PC-9 (cell line): ENCODE measurements at places on chromosomes 4 and X. TPM values are rescaled to one million over a fixed set of nuclear protein-coding genes. Genes with fewer than 3 reads are reported as not detected.
A peak's percentile ranks its signal among the peaks of the same experiment; 100 is the strongest.

GRCh38 chr4:183995570-183995969 lies 90.5 kb downstream of the STOX2 start:
- H3K27me3 ChIP-seq = no peaks in the 10 kb centered on the region
- H3K4me3 ChIP-seq = no peak overlapping the region
- H3K27ac ChIP-seq = no peak overlapping the region

Gene VCX3A
- total RNA-seq = 0.85 and 2.3 TPM in 2 replicates

Gene GBA3
- not detected in 2 replicates for total RNA-seq

- peaks cover 13% of the 10 kb centered on the region for H3K4me1 ChIP-seq
- H3K36me3 ChIP-seq = no peaks in the 10 kb centered on the region
Observed at GRCh38 chr4:88008122-88008742, 797 bp downstream of the PKD2 start.

Gene AMMECR1
- 24.4 and 35.4 TPM in 2 replicates for total RNA-seq

Gene HDX
- 1.1 and 1.2 TPM in 2 replicates for total RNA-seq

GRCh38 chr4:43276321-43276720 lies 383.8 kb downstream of the GRXCR1 start:
- H3K36me3 ChIP-seq = no peaks in the 10 kb centered on the region
- no peak overlapping the region for H3K27ac ChIP-seq
- H3K27me3 ChIP-seq = no peaks in the 10 kb centered on the region
- no peaks in the 10 kb centered on the region for H3K4me1 ChIP-seq
- no peak overlapping the region for H3K4me3 ChIP-seq
- DNase-seq = no peak

DNA sequence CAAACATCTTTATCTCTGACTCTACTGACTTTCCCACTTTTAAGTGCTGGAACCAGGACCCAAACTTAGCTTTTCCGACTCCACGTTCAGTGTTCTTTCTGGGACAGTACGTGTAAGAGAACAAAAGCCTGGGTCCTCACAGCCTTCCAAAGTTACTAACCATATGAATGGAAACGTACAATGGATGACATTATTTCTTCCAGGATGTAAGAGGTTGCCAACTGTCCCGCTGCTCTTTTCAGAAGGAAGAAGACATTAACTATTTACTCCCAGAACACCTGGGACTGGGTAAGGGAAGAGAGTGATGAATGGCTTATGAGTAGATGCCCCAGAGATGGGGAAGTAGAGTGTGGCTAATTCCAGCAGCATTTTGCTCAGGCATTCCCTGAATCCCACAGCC lies 114.7 kb downstream of the TRAPPC11 start:
- H3K27me3 ChIP-seq = no peaks in the 10 kb centered on the region
- H3K4me1 ChIP-seq = no peaks in the 10 kb centered on the region
- no peaks in the 10 kb centered on the region for H3K36me3 ChIP-seq

DNA sequence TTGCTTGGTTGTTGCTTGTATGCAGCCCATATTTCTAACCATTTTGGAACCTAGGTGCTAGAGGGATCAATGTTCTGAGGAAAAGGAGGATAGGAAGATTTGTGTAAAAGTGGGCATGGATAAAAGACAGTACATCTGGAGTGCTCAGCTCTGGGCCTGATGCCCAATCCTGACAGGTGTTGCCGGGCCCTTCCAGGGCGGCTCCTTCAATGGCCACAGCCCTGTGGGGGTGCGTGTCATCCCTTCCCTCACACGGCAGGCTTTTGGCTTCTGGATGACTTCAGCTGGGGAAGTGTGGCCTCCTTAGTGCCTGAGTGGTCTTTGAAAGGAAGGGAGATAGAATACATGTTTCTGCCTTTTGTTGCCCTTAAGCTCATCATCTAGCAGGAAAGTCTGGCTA lies 47.2 kb downstream of the NELFA start:
- H3K27me3 ChIP-seq = no peaks in the 10 kb centered on the region
- H3K4me3 ChIP-seq = no peak overlapping the region
- DNase-seq = no peak
- no peak overlapping the region for H3K27ac ChIP-seq

GRCh38 chrX:14997271-14997670 lies 124.0 kb downstream of the MOSPD2 start:
- no peaks in the 10 kb centered on the region for H3K4me1 ChIP-seq
- H3K4me3 ChIP-seq = no peak overlapping the region

Gene MSANTD1
- 3.1 and 3.4 TPM in 2 replicates for total RNA-seq

- H3K4me3 ChIP-seq = no peak overlapping the region
- H3K27me3 ChIP-seq = no peaks in the 10 kb centered on the region
- DNase-seq = no peak
- no peaks in the 10 kb centered on the region for H3K36me3 ChIP-seq
Observed at GRCh38 chrX:12239356-12240082, 101.2 kb downstream of the FRMPD4 start.

Gene AKAP14
- 2.7 TPM in 1 of 2 replicates, not detected in the other for total RNA-seq

- no peaks in the 10 kb centered on the region for H3K36me3 ChIP-seq
- H3K27ac ChIP-seq = no peak overlapping the region
- no peak for DNase-seq
- H3K27me3 ChIP-seq = no peaks in the 10 kb centered on the region
- H3K4me3 ChIP-seq = no peak overlapping the region
- no peaks in the 10 kb centered on the region for H3K4me1 ChIP-seq
Observed at GRCh38 chr4:87118826-87119225, 101.6 kb downstream of the KLHL8 start.

DNA sequence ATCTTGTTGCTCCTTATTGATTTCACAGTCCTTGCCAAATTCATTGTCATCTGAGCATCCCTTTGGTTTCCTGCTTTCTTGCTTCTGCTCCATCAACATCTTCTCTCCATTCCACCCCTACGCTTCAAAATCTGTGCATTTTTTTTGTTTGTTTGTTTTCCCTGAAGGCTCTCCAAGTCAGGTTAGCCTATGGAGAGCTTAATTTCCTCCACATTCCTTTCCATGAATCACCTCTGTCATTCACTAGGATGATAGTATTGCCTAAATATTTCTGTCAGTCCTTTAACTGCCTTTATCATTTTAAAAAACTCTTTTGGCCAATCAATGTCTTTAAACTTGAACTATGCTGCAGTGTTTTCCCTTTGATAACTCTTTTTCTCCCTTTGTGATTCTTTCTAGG lies 67.7 kb downstream of the PPARGC1A start:
- H3K36me3 ChIP-seq = no peaks in the 10 kb centered on the region
- no peak overlapping the region for H3K4me3 ChIP-seq
- no peaks in the 10 kb centered on the region for H3K4me1 ChIP-seq
- H3K27me3 ChIP-seq = no peaks in the 10 kb centered on the region
- no peak overlapping the region for H3K27ac ChIP-seq

Gene CENPVL1
- not detected in 2 replicates for total RNA-seq

DNA sequence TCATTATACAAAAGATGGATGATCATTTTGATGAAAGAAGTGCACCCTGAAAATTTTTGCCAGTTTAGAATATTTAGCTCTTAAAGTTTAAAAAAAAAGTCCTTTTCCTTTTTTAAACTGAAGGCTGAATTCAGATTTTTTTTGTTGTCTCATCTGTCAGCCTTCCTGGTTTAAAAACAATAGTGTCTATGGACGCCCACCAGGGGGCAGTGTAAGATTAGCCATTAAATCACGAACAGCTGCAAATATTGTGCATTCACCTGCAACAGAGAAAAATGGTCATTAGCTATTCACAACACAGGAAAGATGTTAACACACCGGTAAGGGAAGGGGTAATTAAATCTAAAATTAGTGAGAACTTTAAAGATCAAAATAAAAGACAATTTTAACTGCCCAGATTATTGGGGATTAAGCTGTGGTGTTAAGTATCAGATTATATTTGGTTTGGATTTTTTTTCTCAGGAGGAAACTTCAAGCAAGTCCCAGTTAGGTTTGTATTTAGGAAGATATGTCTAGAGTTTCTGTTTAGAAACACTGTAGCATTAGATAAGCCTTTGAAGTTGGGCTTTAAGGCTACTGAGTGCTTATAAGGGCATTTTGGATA lies 4.4 kb upstream of the CXorf38 start:
- no peaks in the 10 kb centered on the region for H3K36me3 ChIP-seq
- H3K4me1 ChIP-seq = no peaks in the 10 kb centered on the region
- H3K27me3 ChIP-seq = no peaks in the 10 kb centered on the region
- peak; percentile 31 for DNase-seq
- H3K27ac ChIP-seq = no peak overlapping the region

Gene HHIP
- total RNA-seq = 0.05 TPM in 1 of 2 replicates, not detected in the other

DNA sequence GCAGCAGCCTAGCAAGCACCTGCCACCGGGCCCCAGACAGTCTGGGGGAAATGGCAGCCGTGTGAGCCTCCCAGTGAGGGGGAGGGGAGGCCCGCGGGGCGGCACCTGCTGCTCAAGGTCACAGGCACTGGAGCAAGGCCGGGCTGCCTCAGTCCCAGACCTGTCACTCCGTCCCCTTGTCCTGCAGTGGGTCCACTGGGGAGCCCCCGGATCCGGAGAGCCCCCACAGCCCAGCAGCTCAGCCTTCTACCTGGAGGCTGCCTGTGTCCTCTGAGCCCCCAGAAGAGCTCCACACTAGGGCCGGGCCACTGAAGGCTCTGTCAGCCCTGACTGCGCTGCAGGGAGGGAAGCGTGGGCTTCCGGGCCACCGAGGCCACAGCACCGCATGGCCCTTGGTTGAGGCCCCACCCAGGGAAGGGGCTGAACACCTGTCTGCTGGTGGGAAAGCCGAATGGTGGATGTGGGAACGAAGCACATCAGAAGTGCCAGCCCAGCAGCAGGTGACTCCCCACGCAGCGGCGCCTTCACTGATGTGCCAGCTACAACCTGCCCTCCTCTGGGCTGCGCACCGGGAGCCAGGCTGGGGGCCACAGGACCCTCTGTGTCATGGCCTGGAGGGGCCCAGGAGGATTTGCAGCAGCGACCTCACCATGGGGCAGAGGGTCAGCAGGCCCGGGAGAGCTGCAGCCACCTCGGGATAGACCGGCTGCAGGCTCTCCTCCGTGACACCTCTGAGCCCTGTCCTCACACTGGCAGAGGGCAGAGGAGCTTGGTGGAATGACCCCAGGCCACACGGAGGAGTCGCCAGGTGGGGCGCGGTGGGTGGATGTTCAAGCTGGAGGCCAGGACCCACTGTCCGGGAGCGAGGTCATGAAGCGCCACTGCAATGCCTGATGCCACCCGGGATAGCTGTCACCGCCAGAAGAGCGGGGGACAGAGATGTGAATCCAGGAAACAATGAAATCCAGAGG lies 35.0 kb upstream of the MXD4 start:
- H3K4me1 ChIP-seq = no peaks in the 10 kb centered on the region
- DNase-seq = no peak
- H3K4me3 ChIP-seq = no peak overlapping the region
- no peak overlapping the region for H3K27ac ChIP-seq

DNA sequence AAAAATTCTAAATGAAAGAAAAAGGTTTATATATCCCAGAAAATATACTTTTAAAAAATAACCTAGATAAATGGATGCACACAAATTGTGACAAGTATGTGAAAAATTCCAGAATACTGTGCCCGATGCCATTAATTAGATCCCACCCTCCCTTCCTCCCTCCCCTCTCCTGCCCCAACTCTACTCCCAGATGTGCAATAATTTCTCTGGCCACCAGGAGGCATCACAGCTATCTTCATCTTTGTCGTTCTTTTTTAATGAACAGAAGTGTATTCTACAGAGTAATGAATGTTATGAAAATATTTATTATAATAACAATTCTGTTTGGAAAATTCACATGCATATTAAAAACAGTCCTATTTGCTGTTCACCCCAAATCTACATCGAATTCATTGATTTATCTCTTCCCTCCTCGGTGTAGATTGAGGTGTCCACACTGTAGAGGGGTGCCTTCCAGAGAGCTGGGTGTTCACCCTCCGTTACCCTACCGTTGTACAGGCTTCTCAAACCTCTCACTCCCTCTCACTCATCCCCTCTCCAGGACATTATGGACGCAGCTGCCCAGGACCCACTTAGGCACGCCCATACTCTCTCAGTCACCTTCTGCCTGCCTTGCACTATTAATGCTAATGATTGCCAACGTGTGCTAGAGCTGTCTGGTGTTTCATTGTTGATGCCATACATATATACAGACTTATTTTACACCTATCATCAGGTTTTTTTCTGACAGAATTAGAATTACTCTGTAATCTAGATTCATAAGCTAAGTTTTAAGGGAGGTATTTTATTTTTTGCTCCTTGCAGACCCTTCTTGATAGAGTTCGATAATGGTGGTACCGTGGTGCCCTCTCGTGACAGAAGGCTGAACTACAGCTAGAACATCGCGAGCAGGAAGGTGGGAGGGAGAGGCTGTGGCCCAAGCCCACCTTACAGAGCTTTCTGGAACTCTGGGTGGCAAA lies 14.1 kb downstream of the RAB40AL start:
- no peaks in the 10 kb centered on the region for H3K36me3 ChIP-seq
- peak; percentile 33 for DNase-seq
- no peaks in the 10 kb centered on the region for H3K27me3 ChIP-seq
- no peak overlapping the region for H3K4me3 ChIP-seq
- no peak overlapping the region for H3K27ac ChIP-seq

GRCh38 chr4:139144911-139145551 lies 32.0 kb downstream of the ELF2 start:
- no peaks in the 10 kb centered on the region for H3K36me3 ChIP-seq
- DNase-seq = peak; percentile 12
- no peak overlapping the region for H3K27ac ChIP-seq
- no peaks in the 10 kb centered on the region for H3K27me3 ChIP-seq
- no peak overlapping the region for H3K4me3 ChIP-seq
- no peaks in the 10 kb centered on the region for H3K4me1 ChIP-seq

DNA sequence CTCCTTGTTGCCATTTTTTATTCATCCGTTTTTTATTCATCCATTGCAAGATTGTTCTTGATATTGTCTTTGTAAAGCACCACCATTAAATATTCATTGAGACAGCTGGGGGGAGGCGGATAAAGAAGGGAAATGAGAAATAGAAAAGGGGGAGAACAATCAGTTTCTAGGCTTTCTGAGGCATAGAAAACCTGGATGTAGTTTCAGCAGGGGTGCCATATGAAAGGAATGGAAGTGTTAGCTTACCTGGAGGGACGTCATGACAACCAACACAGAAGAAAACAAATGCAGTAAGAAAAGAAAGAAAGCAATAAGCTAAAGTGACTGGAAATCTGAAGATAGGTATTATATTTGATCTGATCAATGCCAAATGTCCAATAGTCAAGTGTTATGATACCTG lies 276.1 kb downstream of the GASK1B start:
- H3K4me1 ChIP-seq = no peaks in the 10 kb centered on the region
- no peaks in the 10 kb centered on the region for H3K27me3 ChIP-seq
- DNase-seq = no peak
- no peak overlapping the region for H3K4me3 ChIP-seq
- H3K27ac ChIP-seq = no peak overlapping the region

DNA sequence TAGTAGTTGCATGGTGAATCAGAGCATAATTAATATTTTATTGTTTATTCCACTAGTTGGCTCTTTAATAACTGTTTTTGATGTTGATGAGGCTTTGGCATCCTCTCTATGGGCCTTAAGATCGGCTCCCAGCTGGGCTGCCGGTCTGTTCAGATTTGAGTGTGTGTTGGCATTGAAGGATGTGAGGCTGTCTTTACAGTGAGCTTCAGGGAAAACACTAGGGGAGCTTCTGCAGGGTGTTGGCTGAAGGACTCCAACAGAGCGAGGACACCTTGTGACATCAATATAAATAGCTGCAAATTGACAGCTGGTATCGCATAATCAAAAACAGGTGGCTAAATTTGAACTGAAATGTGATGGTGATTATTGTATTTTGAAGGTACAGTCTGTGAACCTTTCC lies 322.0 kb downstream of the FSTL5 start:
- H3K4me1 ChIP-seq = no peaks in the 10 kb centered on the region
- H3K36me3 ChIP-seq = no peaks in the 10 kb centered on the region
- no peak for DNase-seq
- no peaks in the 10 kb centered on the region for H3K27me3 ChIP-seq
- no peak overlapping the region for H3K27ac ChIP-seq
- H3K4me3 ChIP-seq = no peak overlapping the region
